ENCODE measurements at places on chromosomes 5 and 9.
A peak's percentile ranks its signal among the peaks of the same experiment; 100 is the strongest.

GRCh38 chr5:143619040-143619439 is 192.9 kb upstream of the HMHB1 start:
- DNase-seq: no peak

DNA sequence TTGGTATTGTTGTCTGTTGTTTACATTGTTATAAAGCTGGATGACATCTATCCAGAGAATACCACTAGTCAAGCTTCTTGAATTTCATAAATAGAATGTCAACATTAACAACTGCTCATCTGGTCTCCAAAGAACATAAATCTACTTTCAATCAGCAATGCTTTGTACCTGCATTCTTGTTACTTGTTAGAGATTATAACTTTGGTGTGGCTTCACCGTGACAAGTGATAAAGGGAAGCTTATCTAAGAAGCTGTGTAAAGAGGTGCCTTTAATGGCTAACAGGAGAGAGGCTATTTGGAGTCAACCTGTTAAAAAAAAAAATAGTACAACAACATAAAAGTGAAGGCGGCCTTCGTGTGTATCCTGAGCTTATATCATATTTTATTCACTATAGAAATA is 41.8 kb downstream of the MUSK start:
- no peak for DNase-seq

DNA sequence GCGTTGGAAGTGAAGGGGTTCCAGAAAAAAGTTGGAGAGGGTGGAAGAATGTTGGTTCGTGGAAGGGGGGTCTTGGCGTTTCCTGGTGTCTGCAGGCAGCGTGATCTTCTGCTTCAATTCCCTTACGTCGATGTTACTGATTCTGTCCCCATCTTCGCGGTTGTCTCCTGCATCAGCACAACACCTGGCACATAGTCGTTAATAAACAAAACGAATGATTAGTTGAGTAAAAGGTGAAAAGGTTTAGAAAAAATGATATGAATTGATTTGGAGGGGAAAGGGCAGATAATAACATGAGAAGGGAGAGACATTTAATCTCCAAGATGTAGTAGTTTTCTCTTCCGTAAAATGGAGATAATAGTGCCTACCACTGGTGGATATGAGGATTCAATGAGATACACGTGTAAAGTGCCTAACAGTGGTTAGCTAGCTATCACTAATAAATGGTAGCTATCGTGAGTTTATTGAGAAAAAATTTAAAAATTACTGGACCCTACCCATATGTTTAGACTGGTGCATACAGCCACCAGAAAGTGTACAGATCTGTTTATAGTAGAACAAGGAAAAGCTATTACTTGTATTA is 556 bp downstream of the MTREX start:
- DNase-seq: no peak

- no peak for DNase-seq
These were observed 129.4 kb downstream of the C9orf152 start for GRCh38 chr9:110078604-110079003.

- peak; percentile 83 for DNase-seq
These were observed at the start of gene CNTLN for GRCh38 chr9:17134396-17135294. Gene CNTLN, plus strand, starts transcription at chr9:17135040. Its CDS starts 26 bp downstream, at chr9:17135066.

DNA sequence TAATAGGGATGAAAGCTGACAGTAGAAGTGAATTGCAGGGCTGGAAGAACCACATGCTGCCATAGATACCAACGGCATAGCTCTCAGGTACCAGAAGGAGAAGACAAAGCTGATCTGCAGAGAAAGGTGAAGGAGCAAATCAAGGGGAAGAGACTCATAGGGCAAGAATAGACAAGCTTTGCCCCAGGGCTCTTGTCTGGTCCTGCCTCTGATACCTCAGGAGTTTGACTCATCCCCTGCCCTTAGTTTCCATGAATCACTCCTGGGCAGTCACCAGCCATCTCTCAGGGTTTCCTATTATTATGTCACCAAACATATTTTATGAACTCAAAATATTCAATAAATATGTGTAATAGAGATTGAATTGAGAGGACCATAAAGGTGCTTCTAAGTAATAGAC is 800.9 kb downstream of the DNAH5 start:
- no peak for DNase-seq

GRCh38 chr9:118686959-118687358 is 682.3 kb downstream of the BRINP1 start:
- no peak for DNase-seq

DNA sequence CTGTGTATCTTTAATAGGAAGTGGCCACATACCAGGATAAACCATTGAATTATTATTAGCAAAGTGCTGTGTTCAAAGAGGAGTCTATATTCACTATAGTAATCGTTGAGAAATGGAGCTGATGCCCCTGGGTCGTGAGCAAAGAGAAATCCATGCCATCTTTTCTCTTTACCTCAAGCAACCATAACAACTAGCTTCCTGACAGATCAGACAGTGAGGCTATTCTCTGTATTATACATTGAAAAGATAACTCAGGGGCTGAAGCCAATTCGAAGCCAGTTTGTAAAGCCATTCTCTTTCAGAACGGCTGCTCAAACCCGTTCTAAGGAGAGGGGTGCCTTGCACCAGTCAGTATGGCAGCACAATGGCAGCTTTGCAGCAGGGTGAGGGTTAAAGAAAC is 680.6 kb downstream of the SEMA5A start:
- DNase-seq: no peak

DNA sequence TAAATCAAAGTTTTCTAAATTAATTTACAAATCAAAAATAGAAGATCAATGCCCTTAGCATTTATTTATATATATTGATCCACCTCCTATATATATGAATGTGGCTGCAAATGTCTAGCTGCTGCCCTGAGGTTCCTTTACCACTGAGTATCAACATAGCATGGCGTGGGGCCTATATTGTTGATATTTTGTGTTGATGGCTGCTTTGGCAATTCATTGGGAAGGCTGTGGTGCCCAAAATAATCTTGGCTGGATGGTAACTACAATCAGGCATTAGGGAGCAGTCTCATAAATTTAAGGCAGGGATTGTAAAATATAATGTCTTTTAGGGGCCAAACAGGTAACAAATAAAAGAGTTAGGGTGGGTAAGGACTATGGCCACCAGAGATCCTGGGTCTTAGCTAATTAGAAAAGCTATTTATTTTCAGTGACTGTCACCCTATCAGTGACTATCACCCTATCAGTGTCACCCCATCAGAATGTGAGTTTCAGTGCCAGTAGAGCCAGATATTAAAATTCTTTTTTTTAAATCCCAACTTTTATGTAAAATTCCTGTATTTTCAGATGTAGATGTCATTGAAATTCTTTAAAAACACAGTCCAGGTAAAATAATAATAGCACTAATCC is 190.7 kb upstream of the PCSK5 start:
- no peak for DNase-seq

DNA sequence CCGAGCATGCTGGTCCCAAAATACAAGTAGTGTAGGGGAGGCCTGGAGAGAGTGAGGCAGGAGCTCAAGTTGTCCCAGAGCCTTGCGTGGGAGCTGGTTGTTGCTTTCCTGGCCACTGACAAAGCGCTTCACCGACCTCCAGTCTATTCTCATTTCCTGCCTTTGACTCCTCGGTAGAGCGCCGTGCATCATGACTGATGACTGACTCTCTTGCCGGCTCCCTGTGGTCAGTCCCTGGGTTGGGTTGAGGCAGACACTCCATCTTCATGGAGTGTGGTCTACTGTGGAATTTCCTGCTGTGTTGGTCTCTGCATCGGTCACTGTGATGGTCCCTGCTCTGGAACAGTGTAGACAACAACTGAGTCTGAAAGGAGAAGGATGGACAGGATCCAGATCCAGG is 175.1 kb upstream of the S1PR3 start:
- no peak for DNase-seq

DNA sequence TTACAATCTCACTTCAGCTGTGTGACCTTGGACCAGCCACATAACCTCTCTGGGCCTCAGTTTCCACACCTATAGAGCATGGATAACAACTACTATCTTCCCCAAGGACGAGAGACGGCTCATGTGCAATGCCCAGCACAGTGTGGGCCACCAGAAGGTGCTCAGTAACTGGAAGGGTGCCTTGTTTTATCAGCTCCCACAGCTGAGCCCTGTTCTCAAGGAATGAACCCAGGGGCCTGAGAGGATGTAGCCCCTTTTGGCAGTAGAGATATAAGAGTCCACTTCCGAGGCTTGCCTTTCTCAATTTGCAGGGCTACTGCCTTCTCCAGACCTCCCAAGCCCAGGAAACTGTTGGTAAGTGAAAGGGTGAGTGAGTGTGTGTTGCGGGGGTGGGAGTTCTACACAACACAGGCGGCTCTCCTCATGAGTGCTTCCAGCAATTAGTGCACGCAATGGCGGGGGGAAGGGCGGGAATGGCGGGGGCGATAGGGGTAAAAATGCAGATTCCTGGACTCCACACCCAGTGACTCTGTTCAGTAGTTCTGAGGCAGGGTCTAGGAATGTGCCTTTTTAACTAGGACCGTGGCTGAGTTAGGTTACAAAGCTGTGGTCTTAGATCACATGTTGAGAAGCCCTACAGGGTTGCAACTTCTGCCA is 185.1 kb downstream of the FSTL4 start:
- DNase-seq: no peak

- no peak for DNase-seq
These were observed 809 bp downstream of the HNRNPAB start for GRCh38 chr5:178204935-178205748.

- peak; percentile 18 for DNase-seq
These were observed 48.0 kb upstream of the POU5F2 start for GRCh38 chr5:93789173-93790067.

GRCh38 chr5:142814122-142814521 is 43.9 kb downstream of the ARHGAP26 start:
- DNase-seq: no peak

DNA sequence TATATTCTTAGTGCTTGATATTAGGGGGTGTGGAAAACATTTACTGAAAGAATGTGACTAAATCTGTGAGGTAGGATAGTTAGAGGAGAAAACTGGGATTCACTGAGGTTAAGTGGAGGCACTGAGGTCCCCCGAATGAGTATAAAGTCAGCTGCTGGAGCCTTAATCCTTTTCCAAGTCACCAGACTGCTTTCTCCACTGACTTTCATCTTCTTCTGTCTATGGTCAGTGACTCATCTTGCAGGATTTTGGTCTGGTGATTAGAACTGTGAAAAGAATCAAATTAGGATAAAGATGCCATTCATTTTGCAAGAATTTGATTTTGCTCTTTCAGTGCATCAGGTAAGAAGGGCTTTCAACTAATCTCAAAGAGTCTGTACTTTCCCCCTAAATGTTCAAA is 89.3 kb upstream of the ALDH1A1 start:
- DNase-seq: no peak

DNA sequence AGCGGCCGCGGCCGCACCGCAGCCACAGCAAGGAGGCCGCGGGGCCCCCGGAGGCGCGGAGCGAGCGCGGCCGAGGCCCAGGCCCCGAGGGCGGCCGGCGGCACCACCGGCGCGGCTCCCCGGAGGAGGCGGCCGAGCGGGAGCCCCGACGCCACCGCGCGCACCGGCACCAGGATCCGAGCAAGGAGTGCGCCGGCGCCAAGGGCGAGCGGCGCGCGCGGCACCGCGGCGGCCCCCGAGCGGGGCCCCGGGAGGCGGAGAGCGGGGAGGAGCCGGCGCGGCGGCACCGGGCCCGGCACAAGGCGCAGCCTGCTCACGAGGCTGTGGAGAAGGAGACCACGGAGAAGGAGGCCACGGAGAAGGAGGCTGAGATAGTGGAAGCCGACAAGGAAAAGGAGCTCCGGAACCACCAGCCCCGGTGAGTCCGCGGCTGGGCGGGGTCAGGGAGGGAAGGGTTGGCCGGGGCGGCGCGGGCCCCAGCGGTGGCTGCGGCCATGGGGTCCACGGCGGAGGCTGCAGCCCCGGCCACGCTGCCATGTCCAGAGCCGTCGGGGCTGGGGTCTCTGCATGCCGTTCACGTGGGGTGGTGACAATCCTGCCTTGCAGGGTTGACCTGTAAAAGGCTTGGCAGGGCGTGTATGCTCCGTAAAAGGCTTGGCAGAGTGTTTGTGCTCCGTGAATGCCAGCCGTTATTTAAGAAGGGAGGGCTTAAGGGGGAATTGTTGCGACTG is 146.0 kb downstream of the CACNA1B start:
- DNase-seq: no peak

DNA sequence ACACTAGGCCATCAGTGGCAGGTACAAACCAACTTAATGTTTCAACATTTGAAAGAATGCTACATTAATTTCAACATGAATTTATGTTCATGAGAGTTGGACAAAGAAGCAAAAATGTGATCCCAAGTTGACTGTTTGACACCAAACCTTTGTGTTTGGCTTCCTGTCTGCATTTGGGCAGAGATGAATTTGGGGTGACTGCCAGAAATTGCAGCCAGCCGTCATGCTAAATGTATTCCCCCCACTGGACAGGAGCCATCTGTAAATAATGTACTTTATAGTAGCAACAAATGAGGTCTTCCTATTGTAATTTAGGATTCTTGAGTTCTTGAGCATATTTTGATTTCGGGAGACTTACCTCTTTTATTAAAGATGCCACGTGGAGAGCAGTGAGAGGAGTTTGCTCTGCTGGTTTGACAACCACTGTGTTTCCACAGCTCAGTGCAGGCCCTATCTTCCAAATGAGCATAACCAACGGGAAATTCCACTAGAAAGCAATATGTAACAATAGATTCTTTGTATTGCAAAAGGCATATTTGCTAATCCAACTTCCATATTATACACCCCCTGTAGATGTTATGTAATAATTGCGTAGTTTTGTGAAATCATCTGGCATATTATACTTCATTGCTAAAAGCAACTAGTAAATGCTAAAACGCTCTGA is 27.6 kb downstream of the ALDH1A1 start:
- no peak for DNase-seq

DNA sequence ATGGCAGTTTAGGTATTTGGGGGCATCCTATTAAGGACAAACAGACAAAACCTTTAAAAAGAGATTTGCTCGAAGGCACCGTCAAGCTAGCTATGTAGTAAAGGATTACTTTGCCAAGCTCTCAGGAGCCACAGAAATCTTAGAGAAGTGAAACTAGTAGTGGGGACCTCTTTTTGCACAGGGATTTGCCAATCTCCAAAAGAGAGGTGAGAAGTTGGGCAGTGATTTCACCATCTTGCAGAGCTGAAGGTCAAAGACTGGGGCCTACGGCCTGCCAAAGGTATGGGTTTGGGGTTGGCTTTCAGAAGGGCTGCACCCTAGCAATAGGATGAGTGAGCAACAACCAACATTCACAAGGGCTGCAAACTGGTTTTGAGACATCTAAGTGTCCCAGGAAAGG is 1.6 kb upstream of the FCN1 start:
- no peak for DNase-seq

- DNase-seq: no peak
These were observed 1011.5 kb upstream of the ACO1 start for GRCh38 chr9:31372799-31373587.

- peak; percentile 18 for DNase-seq
These were observed 23.8 kb upstream of the ZNF622 start for GRCh38 chr5:16489322-16489791.

DNA sequence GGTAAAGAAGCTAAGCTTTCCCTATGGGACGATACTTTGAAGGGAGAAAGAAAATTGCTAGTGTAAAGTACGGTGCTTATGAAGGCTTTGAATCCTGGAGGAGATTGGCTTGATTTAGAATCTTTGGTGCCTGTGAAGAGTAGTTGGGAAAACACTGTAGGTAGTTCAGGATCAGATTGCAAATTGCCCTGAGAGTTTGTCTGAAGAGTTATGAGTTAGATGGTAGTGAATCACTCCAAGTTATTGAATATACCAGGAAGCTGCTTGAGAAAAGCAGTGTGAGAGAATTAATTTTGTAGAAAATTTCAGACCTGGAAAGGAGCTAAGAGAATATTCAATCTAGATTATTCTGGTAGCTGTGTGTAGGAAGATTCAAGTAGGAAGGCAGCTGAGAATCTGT is 11.5 kb downstream of the MAN2A1 start:
- DNase-seq: no peak

- peak; percentile 48 for DNase-seq
These were observed 54.7 kb upstream of the SARDH start for GRCh38 chr9:133792721-133793470.

- no peak for DNase-seq
These were observed 49.8 kb upstream of the OLFM1 start for GRCh38 chr9:135037521-135038250.

Data from AG04450 (cell line).